Mesothelial cell of epicardium (in vitro differentiated cells): ENCODE measurements at places on chromosomes 5 and 9. TPM values are rescaled to one million over a fixed set of nuclear protein-coding genes. Genes with fewer than 3 reads are reported as not detected.

DNA sequence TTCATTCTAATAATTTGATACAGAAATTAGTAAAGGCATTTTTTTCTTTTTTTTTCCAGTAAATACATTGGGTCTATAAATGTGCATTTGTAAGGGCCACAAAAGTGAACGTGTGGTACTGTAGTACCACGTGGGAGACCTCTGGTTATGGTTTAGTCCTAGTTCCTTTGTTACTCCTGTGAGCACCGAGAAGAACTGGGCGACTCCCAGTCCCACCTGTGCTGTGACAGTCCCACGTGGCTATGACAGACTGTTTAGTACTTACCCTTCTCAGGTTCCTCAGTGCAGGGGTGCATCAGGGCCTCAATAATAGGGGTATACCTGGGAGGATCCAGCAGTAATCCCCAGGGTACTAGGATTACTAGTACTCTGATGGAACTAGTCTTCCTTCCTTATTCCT is 49.3 kb downstream of the LRRC70 start:
- no peak for DNase-seq

DNA sequence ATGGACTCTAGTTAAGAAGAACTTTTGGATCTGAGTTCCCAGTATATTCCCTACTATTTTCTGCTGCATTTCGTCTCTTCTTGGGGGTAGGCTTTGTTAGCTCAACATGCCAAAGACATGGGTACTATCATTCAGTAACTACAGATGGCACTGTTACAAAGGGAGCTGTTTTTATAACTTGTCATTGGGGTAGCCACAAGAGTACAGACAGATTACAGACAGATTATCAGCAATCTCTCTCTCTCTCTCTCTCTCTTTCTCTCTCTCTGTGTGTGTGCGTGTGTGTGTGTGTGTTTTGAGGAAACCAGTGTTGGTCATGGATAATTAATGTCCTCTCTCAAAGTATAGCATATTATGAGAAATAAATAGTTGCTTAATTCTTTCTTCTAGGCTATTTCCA is 116.1 kb downstream of the WDR70 start:
- DNase-seq: no peak

GRCh38 chr9:133953976-133954709 is 38.0 kb downstream of the VAV2 start:
- no peak for DNase-seq

- DNase-seq: no peak
Measured at GRCh38 chr9:133710661-133711427, 27.3 kb downstream of the SARDH start.

EFNA5 gene
- 54.0 to 58.0 TPM (median 57.5 TPM) in 3 replicates for total RNA-seq

DNA sequence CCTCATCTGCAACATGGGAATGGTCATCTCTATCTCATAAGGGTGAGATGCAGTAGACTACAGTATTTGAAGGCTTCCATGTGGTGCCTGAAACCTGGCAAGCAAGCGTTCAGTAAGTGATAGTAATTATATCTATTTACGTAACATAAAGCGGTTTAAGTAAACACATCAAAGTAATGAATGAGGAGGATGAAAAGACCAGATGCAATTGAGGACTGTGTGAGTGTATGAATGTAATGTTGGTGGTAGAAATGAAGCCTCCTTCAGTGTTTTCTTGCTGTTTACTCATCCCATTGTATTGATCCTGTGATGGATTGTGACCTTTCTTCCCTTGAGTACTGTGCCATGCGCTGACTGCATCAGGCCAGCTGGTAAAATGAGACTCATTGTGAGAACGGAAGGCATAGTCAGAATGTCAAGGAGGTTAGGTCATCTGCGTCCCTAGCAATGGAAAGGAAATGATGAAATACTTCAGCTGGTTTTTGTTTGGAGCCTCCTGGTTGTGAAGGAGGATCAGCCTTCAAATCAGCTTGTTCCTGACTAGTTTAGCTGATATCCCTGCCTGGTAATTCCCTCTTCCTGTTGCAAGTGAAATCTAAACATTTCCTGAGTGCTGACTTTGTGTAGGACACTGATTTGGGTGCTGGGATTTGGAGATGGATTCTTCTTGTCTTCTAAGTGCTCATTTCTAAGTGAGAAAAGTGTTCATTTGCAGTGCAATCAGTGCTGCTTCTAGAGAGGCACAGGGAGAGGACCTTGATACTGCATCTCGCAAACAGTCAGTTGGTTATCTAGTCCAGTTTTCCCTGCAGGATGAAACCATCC is 35.6 kb downstream of the TNFSF8 start:
- DNase-seq: no peak

- DNase-seq: no peak
Measured at GRCh38 chr5:150305095-150305494, 2.4 kb upstream of the ARSI start.

CTXN3 gene
- total RNA-seq: not detected in 3 replicates

DNA sequence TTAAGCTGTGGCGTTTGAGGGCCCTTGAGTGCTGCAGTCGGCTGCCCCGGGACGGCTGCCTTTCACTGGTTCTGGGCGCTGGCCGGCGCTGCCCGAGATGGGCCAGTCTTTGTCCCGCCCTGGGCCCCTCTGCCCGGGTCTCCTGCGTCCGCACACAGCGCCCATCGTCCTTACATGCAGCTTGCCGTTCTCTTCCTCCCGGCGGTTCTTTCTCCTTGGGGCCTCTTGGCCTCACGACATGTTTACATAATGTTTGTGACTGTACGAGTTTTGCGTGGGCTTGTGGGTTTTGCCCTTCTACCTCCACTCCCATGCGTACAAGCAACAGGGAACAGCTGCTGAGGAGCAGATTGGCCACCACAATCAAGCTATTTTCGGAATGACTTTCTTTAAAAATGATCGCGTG is 618 bp downstream of the TNPO1 start:
- DNase-seq: peak; percentile 22

- DNase-seq: no peak
Measured at GRCh38 chr5:97208184-97208713, 25.2 kb upstream of the RIOK2 start.

DNA sequence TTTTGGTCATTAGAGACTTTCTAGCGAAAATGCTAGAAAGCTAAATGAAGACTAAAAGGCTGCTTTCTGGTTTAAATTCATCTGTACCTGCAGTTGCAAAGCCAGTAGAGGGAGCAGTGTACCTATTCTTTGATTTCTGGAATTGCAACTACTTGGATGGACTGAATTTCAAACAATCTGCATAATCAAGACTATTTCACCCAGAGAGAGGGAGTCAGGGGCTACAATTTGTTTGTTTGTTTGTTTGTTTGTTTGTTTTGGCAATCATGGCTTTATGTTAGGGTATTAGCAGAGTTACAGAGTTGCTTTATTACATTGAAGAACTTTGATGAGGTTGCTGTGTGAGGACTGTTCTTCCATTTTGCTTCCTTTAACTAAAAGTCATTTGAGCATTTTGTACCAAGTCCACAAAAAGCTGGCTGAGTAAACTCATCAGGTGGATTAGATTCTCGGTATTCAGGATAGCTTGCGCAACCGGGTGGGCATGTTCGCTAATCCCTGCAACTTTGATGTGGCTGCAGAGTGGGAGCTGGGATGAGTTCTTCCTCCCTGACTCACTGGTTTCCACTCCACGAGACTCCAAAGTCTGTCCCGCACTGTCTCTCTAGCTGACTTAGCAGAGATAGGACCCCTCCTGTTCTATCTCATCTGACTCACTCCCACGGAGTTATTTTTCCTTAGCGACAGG is 80.0 kb upstream of the TUT7 start:
- no peak for DNase-seq

DNA sequence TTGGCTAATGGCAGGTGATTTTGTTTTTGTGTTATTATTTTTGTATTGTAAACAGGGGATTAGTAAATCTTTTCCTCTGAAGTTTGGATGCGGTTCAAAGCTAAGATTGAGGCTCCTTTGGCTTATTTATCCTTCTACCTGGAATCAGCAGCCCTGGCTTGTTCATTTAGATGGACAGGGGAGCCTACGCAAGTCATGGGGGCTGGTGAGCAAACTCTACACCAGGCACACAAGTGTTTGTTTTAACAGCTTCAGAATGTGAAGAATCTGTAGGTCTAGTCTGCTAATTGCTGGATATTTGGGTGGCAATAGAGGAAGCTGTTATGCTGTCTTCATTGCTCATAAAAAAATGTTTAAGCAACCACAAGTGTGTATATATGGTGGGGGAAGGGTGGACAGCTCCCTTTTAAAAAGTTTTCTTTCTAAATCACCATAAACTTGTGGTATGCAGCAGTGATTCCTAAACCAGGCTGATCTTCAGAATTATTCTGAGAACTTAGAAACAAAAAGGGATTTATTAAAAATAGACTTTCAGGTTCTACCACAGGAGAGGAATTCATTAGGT is 20.7 kb downstream of the ZNF462 start:
- DNase-seq: no peak

DNA sequence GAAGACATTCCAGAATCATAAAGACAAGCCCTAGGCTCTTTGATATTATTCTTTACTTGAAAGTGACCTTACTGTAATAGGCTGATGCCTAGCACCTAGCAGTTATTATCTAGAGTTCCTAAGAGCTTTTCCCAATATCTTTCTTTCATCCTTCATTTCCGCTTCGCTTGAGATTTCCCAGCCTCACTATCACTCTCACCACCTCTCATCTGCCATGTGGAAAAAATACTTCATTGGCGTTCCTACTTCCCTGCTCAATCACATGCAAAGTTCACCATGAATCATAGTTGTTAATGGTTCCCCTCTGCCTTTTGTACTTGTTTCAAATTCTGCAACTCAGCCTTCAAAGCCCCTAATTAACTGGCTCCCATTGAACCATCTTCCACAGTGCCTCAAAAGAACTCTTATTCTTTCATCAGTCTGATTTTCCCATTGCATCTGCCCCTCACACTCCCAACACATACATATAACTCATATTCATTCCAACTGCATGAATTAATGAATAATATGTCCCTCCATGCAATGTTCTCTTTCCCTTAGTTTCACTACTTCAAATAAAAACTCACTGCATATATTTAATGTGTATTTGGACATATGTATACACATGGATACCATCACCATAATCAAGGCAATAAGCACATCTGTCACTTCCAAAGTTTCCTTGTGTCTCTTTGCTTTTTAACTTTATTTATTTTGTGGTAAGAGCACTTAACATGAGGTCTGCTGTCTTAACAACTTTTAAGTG is 221.6 kb downstream of the PARP8 start:
- no peak for DNase-seq

NUDT2 gene
- total RNA-seq: 16.5 to 21.2 TPM (median 17.8 TPM) in 3 replicates

- no peak for DNase-seq
Measured at GRCh38 chr9:96318921-96319565, 17.1 kb upstream of the HSD17B3 start.

GRCh38 chr5:131416729-131417128 is 152.9 kb downstream of the CDC42SE2 start:
- DNase-seq: no peak

OTULINL gene
- total RNA-seq: 3.0 to 6.6 TPM (median 3.8 TPM) in 3 replicates

DNA sequence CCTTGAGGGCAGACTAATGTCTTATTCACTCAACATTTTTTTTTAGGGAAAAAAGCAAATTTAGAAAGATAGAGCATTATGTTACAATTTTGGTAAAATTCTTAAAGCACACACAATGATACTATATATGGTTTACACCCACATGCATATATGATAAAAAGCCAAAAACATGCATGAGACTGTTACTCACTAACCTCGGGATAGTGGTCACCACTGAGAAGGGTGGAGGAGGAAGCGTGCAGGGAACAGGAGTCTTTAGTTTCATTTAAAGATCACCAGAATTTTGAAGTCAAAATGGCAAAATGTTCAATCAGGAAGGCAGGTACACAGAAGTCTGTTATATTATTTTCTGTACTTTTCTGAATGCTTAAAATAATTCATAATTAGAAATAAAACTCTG is 9.2 kb downstream of the ARL15 start:
- DNase-seq: no peak

DNA sequence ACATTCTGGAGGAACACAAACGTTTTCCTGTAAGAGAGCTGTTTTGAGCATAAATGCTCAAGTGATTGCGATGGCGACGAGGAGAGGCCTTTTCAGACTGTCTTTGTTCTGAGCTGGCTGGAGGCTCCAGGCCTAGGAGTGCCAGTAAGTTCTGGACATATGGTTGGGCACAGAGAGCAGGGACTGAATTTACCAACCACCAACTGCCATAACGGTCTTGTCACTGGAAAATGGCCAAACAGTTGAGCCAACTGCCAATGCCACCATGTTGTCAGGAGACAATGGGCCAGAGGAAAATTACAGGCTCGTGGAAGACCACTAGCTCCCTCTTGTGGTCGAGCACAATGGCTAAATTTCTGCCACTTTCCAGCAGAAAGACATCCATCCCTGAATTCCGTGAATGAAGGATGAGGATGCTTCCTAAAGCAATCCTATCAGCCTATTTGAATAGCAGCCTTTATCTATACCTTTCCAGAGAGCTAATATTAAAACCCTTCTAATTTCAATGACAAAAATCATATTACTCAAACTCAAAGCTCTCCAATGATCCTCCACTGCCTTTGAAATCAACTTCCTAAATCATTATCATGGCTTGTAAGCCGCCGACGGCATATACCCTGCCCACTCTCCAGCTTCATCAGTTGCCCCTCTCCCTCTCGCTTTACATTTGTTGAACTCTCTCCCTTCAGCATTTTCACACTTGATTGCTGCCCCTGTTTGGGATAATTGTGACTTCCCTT is 66.9 kb upstream of the GLIS3 start:
- DNase-seq: no peak

DNA sequence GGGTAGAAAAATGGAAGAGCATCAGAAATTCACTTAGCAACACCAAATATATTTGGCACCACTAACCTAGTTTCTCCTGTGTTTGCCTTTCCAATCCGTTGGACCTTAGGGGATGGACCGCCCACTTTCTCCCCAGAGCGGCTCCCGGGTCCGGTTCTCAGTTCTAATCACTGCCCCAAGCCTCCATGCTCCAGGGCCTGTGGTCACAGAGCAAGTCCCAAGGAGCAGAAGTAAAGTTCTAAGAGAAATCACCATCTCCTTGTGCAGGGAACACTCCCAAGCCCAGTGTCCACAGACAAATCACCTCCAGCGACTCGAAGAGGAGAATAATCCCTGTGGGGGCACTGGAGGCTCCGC is 728 bp upstream of the SLC1A1 start:
- DNase-seq: peak; percentile 39
